ENCODE measurements at places on chromosomes 16 and 17.

- no peak for DNase-seq
Measured at GRCh38 chr16:8237452-8237851, 352.9 kb downstream of the TMEM114 start.

DNA sequence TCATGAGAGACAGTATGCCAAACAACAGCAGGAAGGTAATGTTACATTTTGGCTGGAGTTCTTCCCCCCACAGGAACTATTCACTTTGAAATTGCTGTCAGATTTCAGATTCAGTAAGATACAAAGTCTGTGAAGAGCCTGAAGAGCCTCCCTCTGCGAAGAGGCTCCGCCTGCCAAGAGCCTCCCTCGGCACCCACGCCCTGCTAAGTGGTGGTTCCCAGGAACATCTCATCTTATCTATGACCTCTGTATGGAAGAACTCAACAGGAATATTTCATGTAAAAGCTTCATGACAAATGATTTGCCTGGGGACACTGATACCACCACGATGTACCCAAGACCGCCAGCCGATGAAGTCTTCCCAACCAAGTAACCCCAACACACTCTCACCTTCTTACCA, 3.2 kb downstream of the ZC3H7A start:
- DNase-seq: no peak

DNA sequence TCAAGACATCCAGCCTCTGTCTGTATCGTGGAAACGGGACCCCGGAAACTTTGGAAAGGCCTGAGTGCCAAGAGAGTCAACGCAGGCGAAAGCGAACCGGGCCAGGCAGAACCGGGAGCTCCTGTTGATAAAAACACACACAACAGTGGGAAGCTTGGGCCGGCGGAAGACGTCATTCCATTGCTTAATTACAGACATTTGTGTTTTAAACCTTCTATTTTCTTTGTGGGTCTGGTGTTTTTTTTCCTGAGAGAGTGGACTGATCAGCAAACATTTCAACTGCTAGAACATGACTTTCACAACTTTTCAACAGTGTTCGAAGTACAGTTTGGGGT, 878 bp upstream of the RNF157 start:
- no peak for DNase-seq

DNA sequence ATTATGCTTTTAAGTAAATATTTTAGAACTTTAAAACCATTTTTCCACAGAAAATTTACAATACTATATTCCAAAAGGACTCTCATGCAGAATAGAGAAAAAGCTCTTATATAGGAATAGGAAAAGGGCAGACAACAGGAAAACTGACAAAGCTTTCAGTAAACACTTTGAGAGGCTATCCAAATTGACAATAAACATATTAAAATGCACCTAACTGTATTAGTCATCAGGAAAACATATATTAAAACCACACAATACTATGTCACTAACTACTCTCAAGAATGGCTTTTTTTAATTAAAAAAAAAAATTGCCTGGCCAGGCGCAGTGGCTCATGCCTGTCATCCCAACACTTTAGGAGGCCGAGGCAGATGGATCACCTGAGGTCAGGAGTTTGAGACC, 77.3 kb downstream of the CEP112 start:
- DNase-seq: no peak

GRCh38 chr17:57211543-57211942, 44.8 kb upstream of the MSI2 start:
- no peak for DNase-seq

All from glomerular endothelial cell (primary cell).